ENCODE measurements at places on chromosomes 7 and 10.

GRCh38 chr7:65438598-65438997, 64.9 kb downstream of the ZNF92 start:
- DNase-seq, result peak; percentile 46

- no peak for DNase-seq
Observed at GRCh38 chr10:124734311-124735166, 9.6 kb downstream of the FAM53B start.

DNA sequence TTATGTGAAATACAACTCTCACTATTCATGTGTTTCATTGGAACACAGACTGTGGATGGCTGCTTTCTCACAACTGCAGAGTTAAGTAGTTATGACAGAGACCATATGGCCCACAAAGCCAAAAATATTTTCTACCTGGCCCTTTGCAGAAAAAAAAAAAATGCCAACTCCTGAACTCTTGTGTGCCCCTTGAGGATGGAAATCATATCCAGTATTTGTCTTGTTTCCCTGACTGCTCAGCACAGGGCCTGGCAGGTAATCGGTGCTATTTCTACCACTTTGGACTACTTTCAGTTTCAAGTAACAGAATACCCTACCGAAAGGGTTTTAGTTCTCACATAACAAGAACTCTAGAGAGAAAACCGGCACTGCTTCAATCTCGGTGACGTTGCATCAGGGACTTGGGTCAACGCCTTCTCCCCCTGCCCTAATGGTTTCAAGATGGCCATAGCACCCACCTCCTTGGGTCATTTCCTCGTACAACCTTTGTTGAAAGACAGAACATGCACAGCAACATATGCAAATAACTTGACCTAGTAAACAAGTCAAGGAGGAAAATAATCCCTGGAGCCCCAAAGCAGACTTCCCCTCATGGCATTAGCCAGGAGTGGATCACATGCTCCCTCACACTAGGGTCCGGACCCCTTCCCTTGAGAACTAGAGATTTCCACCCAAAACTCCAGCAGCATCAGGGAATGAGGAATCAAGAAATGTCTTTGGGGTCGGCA, 11.8 kb upstream of the GPNMB start:
- DNase-seq, result no peak

DNA sequence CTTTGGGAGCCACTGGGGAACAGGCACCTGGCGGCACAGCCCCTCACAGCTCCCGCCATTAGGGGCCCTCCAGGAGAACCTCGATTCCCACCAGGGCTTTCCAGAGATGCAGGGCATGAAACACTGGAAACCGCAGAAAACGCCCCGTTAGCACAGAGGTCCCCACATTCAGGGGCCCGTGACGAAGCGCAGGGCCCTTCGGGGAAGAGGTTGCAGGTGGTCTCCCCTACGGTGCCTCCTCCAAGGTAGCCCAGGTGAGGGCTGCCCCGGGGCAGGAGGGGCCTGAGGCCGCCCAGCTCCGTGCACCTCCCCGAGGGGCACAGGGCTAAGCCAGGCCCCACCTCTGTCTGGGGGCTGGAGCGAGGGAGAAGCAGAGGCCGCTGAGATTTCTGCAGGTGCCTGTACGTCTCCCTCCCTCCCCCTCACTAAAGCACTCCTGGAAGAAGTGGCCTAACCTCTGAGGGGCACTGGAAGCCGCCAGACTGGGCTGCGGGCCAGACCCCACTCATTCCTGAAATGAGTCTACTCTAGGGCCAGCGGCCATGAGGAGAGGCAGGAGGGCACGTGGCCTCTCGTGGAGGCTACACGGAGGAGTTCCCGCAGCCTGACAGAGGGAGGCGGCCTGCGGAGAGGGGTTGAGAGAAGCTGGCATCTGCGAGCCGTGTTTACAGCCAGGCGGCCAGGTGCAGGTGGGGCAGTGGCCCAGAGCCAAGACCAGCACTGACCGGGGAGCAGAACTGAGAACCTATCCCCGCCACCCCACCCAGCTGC, 6.9 kb downstream of the PDGFA start:
- DNase-seq, result no peak

DNA sequence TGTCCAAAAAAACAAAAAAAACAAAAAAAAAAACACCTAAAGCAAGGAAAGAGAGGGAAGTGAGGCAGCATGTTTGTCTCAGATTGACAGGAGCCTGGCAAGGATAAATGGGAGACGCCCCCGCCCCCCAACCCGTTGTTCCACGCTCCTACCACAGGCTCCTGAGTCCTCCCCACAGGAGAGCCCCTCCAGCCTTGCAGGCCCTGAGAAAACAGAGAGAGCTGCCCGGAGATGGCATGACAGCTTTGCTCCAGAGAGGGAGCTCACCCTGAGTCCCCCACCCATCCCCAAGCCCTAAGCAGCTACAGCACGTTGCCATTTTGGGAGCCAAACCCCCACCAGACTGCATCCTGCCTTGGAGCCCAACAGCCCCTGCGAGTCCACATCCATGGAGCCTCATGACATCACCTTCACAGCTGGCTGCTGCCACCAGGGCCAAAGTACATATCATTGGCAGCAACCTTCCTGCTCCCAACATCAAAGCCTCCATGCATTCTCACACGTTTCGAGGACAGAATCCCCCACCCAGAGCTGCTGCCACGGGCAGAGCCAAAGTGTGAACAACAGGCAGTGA, 1283.3 kb downstream of the TYW1 start:
- DNase-seq, result no peak

GRCh38 chr10:103931603-103932002, 13.6 kb upstream of the STN1 start:
- DNase-seq, result no peak

- DNase-seq, result no peak
Observed at GRCh38 chr7:137820156-137820555, 26.6 kb downstream of the DGKI start.

GRCh38 chr10:916716-917415, 14.6 kb downstream of the LARP4B start:
- DNase-seq, result no peak

DNA sequence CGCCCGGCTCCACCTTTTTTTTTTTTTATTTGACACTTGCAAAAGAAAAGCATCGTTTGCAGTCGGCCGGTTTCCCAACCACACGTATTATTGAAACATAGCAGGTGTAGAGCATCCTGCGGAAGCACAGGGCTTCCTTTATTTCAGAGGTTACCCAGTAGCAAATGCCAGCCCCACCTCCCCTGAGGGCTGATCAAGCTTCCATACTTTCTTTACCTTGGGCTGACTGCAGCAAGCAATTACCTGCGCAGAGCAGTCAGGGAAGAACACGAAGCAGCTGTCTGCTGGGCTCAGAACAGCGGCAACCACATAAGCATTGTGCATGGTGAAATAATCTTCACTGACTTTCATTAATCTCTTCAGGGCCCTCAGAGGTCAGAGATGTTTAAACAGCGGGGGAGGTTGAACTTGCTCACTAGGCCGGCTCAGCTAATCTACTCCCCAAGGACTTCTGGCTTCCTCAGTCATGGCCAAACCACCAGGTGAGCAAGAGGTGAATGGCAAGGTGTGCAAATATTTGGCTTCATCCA, 784.7 kb upstream of the AUTS2 start:
- peak; percentile 97 for DNase-seq

- no peak for DNase-seq
Observed at GRCh38 chr7:67549126-67549525, 552.5 kb downstream of the TYW1 start.

DNA sequence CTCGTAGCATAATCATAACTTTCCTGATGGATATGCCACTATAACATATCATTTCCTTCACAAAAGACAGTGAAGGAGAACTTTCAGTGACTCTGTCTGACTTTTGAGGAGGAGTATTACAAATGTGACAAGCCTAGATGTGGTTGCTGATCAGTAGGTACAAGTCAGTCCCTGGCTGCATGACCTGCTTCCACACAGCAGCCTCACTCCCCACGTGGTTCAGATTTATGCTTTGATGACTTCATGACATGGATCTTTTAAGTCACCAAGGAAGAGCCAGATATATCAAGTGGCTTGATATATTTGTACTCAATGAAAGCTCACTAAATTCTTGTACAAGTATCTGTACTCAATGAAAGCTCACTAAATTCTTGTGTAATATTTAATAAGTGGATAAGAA, 50.9 kb upstream of the MKLN1 start:
- no peak for DNase-seq

DNA sequence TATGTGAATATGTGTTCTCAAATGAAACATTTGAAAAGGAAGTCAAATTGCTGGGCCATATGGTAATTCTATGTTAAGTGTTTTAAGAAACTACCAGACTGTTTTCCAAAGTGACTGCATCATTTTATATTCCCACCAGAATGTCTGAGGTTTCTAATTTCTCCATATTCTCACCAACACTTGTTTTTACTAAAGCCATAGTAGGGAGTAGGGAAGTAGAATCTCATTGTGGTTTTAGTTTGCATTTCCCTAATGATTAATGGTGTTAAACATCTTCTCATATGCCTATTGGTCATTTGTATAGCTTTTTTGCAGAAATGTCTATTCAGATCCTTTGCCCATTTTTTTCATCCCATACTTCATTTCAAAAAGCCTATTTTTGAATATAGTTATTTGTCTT, 9.1 kb upstream of the SEMA4G start:
- DNase-seq, result no peak

GRCh38 chr7:116571552-116571951, 46.7 kb downstream of the CAV1 start:
- DNase-seq, result no peak

- DNase-seq, result no peak
Observed at GRCh38 chr7:90119178-90119971, 34.9 kb upstream of the STEAP1 start.

GRCh38 chr10:100730725-100731406, 14.5 kb upstream of the PAX2 start:
- no peak for DNase-seq

- DNase-seq, result no peak
Observed at GRCh38 chr10:21943633-21944265, 59.8 kb downstream of the DNAJC1 start.

DNA sequence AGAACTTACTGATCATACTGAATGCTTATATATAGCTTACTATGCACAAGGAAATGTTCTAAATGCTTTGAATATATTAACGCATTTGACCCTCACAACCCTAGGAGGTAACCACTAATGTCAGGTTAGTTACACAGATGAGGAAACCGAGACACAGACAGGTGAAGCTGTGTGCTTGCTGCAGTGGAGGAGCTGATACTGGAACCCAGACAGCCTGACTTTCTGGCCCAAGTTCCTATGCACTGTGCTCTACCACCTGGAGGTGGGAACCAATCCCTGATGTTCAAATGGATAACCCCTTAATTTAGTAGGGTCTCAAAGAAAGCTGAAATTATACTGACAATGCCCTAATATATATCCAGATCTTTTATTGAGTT, 119.6 kb downstream of the SORBS1 start:
- no peak for DNase-seq

- peak; percentile 96 for DNase-seq
Observed at GRCh38 chr7:138074540-138074939, 1.7 kb upstream of the AKR1D1 start.

- peak; percentile 35 for DNase-seq
Observed at GRCh38 chr10:119542988-119543813, 682 bp upstream of the RGS10 start.

DNA sequence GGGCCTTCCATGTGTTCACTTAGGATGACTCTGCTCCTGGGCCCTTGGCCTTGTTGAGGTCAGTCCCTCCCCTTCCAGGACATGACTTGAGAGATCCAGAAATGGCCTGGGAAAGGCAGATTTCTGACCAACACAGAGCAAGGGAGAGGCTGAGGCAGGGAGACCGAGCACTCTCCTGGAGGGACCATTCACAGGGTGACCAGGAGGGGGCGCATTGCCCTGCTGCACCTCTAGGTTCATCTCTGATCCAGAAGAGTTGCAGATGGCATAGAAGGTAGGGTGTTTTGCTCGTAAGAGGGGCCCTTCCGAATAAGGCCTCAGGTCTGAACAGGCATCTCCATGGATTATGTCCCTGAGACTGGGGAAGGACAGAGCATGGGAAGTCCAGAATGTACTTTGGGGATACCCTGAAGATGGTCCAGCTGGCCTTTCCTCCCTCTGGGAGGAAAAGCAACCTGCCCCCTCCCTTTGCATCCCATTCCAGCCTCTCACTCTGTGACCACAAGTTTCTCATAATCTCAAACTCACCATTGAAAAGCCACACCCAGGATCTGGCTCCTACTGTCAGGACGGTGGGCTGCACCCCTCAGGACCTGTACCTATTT, 6.6 kb downstream of the DMBT1 start:
- DNase-seq, result no peak

GRCh38 chr7:85150624-85151023, 36.2 kb downstream of the SEMA3D start:
- no peak for DNase-seq

- DNase-seq, result no peak
Observed at GRCh38 chr10:106740-107139, 28.5 kb upstream of the ZMYND11 start.

- DNase-seq, result no peak
Observed at GRCh38 chr10:18793951-18794350, 134.7 kb downstream of the ARL5B start.

DNA sequence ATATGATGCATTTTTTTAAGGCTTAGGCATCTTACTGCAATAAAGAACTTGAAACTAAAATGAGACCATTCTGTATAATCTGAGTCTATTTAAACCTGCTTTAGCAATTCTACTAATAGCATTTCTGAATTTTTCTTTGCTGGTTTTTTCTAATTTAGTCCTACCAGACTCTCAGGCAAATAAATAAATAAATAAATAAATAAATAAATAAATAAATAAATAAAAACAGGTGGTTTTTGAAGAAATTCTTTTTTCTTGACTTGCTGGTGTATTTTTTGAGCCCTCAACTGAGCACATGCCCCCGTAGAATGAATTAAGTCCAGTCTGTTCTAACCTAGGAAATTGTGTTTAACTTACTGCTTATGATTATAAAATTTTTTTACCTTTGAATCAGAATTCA, 134.7 kb upstream of the FOXP2 start:
- no peak for DNase-seq

GRCh38 chr10:85635650-85636049, 730.9 kb downstream of the GRID1 start:
- no peak for DNase-seq

DNA sequence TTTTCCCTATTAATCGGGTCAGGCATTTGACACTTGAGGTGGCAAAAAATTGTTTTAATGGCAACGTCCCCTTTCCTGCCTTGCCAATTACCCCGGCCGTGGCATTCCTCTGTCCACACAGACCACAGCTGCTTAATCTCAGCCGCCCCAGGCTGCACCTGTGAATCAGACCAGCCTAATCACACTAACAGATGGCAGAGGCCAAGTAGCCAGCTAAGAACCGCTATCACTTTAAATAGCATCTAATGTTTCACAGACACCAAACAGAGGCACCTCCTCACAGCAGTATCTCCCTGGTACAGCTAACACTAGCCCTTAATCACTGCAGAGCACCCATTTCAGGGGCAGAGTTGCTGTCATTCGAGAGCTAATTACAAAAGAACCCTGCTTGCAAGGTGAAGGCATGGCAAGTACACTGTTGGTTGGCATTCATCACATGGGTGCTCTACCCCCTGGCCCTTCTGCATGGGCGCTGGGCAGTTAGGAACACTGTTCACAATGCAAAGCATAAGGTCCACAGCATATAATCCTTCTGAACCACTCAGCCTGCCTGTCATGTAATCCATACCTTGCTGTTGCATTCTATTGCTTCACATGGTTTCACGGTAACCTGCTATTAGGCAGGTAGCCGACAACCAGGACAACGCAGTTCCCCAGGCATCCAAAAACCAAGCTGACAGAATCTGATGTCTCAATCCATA, 38.8 kb downstream of the FGFR2 start:
- DNase-seq, result no peak

GRCh38 chr10:111211706-111212105, 134.9 kb downstream of the ADRA2A start:
- DNase-seq, result peak; percentile 87

GRCh38 chr10:131843881-131844284, 56.9 kb upstream of the PPP2R2D start:
- no peak for DNase-seq

Measured in PC-9 (cell line).